ENCODE measurements at places on chromosomes 12 and 14.

GRCh38 chr12:6288235-6288634, 22.2 kb upstream of the PLEKHG6 start:
- DNase-seq: no peak

DNA sequence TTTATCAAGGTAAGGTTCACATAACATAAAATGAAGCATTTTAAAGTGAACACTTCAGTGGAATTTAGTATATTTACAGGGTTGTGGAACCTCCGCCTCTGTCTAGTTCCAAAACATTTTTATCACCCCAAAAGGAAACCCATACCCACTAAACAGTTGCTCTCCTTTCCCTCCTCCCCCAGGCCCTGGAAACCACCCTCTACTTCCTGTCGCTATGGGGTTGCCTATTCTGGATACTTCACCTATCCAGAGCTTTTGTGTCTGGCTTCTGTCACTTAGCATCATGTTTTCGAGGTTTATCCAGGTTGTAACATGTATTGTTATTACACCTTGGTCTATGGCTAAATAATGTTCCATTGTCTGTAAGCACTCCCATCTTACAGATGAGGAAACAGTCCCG, 27.7 kb upstream of the ZFP36L1 start:
- DNase-seq: no peak

DNA sequence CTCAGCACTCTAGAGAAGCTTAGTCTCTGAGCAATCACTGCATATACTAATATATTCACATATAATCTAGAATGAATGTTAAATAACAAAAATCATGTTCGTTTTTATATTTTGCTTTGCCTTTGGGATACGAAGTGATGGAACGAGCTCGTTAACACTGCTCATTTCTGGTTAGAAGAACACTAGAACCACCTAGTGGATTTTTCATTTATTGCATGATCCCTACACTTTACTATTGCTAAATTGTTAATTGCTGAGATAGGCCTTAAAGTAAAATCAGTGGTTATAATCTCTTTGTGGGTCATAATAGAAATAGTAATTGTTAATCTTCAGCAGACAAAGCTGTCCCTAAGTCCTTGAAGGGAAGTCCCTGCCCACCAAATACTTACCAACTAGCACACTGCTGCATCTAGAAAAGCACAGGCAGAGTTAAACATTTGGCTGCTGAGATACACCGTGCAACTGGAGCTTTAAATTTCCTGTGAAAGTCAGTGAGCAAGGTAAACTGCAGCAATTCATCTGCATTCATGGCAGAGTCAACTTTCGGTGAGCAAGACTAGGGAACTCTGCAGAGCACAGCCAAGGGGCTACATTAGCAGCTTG, 353.7 kb downstream of the APAF1 start:
- DNase-seq: peak; percentile 59

GRCh38 chr12:114638790-114639435, 45.1 kb downstream of the TBX3 start:
- no peak for DNase-seq

DNA sequence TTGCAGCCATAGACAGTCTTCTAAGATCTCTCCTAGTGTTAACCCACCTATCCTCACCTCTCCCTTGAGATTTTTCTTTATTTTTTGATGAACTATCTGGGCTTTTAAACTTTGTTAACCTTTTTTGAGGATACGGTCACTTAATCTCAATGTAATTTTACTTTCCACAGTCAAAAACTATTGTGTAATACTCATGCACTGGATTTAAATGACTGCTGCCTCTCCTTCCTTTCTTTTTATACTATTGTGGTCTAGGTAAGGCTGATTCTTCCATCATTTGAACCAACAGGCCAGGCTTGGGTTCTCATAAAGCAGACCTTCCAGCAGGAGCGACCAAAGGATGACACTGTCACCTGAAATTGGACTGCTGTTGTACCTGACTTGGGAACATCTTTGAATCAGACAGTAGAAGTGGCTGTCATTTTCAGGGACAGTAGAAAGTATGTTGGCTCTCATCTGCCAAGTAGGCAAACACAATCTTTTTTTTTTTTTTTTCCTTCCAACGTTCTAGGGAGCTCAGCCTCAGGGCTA, 689 bp upstream of the PDE3A start:
- no peak for DNase-seq

GRCh38 chr14:95258754-95259593, 60.7 kb downstream of the CLMN start:
- DNase-seq: peak; percentile 84

- DNase-seq: no peak
These were observed 3.1 kb upstream of the BRF1 start for GRCh38 chr14:105303949-105304348.

- peak; percentile 31 for DNase-seq
These were observed 13.1 kb downstream of the KRT5 start for GRCh38 chr12:52506858-52507715.

GRCh38 chr12:52125476-52125900, 46.0 kb downstream of the SMIM41 start:
- no peak for DNase-seq

- no peak for DNase-seq
These were observed 132.7 kb upstream of the EEA1 start for GRCh38 chr12:93061473-93062419.

DNA sequence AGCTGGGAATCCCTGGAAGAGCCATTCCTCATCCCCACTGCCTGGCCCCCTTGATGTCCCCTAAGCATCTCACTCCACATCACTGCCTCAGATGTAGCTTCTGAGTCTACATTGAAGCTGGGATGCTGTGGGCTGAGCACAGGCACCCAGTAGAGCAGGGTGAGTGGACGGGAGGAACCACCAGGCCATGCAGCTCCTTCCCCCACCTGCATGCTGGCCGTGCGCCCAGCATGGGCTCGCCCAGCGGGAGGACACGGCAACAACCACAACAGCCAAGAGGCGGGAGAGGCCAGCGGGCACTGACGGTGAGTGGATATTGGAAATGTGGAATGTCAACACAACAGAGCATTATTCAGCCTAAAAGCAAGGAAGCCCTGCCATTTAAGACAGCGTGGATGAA, 310.9 kb downstream of the ADGRD1 start:
- no peak for DNase-seq

- DNase-seq: no peak
These were observed 349.1 kb downstream of the DPF3 start for GRCh38 chr14:72544615-72545387.

DNA sequence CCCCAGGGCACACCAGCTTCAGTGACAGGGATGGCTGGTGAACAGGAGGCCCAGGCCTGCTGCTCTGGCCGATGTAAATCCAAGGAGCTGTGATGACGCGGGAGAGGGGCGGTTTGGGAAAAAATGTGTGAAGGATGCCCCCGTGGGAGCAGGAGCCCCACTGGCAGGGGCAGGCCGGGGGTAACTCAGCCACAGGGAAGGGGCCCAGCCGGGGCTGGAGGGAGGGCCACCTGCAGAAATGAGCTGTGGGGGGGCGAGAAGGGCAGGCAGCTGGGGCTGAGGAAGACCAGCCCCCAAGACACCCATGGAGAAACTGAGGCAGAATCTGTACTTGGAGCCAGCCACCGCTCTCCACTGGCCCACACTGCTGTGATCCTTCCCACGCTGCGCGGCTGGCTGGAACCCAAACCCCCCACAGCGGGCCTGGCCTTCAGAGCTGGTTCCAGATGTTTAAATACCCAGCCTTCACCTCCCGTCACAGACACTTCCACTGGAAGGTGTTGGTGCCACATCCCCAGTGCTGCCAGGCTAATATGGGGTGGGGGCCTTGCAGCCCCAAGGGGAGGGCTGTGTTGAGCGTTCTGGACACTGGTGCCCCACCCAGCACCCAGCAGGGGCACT, 28.5 kb upstream of the ANKRD9 start:
- no peak for DNase-seq

GRCh38 chr14:54639611-54640010, 72.7 kb downstream of the SAMD4A start:
- no peak for DNase-seq

DNA sequence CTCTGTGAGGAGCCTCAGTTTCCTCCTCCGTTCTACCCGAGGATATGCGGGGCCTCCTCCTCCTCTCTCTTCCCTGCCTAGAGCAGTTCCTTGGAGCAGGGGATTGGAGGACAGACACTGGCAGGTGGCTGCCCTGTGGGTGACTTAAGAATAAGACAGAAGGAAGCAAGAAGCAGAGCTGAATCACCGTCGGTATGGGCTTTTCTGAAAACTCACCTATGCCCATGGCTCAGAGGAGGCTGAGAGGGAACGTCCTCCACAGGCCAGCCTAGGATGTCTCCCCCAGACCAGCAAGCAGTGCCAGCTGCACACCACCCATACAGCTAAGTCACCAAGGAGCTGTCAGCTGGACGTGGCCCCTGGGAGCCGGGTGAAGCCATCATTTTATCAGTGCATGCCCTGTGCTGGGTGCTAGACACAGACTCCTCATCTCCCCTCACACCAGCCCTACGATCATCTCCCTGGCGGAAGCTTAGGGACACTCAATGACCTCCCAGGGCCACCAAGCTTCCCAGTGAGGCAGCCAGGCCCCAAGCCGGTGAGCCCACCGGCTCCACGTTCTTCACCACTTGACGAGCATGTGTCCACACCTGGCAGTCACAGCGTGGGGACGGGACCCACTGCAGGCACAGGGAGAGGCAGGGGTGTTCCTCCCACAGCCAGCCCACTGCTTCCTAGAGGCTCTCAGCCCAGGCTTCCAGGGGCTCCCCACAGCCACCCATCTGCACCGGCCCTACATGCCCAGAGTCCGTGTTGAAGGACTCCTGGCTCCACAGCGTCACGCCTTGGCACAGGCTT, 21.4 kb downstream of the ITPK1 start:
- peak; percentile 18 for DNase-seq

DNA sequence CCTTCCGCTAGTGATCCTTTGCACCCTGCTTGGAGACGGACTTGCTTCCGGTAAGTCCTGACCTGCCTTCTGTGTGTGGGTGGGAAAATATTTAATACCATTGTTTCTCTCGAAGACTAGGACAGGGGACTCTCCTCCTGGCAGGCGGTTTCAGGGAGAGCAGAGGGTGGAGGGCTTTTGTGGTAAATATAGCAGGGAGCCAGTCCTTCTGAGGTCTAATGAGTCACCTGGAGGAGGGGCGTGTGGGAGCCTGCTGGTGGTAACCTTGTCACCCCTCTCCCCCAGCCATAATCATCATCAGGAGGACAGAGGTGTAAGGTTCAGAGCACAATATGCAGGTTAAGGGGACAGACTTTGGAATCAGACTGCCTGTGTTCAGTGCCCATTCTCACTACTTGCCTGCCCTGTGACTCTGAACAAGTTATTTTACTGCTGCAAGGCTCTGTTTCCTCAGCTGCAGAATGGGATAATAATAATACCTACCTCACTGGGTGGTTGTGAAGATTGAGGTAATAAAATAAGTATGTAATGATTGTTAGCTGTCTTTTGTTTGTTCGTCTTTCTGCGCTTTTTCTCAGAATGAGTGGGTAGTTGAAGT, 47.4 kb downstream of the SUSD6 start:
- DNase-seq: no peak

DNA sequence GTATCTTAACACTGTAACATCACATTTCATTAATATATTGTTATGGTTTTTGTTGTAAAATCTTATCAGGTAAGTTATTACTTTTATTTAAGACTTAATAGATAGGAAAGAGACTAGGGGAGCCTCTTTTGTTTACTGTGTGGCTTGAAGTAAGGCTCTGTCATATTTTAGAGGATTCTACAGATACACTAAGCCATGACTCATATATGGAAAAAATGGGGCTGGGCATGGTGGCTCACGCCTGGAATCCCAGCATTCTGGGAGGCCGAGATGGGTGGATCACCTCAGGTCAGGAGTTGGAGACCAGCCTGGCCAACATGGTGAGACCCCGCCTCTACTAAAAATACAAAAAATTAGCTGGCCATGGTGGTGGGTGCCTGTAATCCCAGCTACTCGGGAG, 23.6 kb upstream of the NPFF start:
- no peak for DNase-seq

DNA sequence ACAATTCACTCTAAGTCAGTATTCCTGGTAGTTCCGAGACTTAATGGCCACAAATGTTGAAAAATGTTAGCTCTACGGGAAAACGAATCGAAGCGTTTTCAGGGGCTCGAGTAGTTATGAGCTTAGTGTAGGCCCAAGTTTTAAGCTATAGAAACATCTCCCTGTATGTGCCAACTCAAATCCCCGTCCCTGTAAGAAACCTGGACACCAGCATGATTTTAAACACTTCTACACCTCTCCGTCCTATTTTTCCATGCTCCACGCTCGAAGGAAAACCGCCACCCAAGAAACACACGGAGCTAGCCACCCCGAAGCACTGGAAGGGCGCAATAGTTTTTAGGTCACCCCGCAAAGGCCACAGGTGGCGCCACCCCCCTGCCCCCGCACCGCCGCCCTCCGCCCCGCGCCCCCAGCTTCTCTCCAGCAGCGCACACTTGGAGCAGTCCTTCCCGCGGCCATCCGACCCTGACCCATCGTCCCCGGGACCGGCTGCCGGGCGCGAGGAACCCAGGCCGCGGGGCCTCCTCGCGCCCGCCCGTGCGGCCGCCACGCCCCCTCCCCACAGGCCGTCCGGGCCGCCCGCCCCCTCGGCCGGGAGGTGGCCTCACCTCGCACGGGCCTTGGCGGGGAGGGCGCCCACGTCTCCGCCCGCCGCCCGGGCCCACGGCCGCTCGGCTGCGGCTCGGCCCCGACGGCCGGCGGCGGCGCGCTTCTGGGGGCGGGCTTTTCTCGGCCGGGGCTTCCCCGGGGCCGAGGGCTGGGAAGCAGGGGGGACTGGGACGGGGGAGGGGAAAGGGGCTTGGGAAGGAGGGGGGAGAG, 522 bp downstream of the R3HDM2 start:
- DNase-seq: no peak

- no peak for DNase-seq
These were observed 237.1 kb downstream of the GPHN start for GRCh38 chr14:66745078-66745477.

GRCh38 chr14:68507544-68508081, 285.3 kb downstream of the ZFP36L1 start:
- DNase-seq: no peak

DNA sequence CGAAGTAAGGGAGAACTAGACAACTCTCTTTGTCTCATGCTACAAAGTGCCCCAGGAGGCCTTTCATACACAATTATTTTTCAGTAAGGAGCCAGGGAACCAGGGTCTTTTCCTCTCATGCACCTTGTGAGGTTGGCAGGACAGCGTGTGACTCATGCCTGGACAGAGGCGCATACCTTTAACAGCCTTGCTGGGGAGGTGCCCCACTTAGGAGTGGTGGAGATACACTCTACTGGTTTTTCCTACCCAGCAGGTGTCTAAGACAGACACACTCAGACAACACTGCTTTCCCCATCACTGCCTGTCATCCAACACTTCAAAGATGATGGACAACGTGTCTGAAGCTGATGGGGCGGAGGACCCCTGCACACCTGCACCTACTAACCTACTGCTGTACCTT, 49.1 kb downstream of the B4GALNT3 start:
- DNase-seq: no peak

DNA sequence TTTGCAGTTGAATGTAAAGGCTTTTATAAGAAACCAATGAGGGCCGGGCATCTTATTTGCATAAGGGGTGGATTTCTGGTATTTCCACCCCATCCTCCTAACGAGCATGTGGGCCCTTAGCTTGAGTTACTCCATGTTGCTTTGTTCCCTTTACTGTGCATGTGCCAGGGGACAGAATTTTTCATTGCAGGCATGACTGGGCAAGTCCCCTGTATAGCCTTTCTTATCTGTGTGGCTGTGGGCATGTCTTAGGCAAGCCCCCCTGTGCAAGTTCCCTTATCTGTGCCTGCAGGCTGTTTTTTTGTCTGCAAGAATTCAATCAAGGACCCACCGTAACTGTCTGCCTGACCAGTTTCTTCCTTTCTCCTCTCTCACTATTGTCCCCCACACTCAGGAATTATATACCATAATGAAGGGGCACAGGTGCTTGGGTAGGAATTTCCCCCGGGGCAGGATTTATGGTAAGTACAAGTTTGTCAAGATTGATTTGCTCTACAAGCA, 152.2 kb upstream of the CNOT2 start:
- no peak for DNase-seq

- DNase-seq: no peak
These were observed 107.5 kb upstream of the SYT10 start for GRCh38 chr12:33547084-33547483.
